ENCODE measurements at places on chromosomes 3 and 15.
A peak's percentile ranks its signal among the peaks of the same experiment; 100 is the strongest.

- DNase-seq: no peak
Measured at GRCh38 chr3:115245438-115245837, 98.3 kb upstream of the ZBTB20 start.

- no peak for DNase-seq
Measured at GRCh38 chr3:143330296-143330868, 210.8 kb downstream of the CHST2 start.

DNA sequence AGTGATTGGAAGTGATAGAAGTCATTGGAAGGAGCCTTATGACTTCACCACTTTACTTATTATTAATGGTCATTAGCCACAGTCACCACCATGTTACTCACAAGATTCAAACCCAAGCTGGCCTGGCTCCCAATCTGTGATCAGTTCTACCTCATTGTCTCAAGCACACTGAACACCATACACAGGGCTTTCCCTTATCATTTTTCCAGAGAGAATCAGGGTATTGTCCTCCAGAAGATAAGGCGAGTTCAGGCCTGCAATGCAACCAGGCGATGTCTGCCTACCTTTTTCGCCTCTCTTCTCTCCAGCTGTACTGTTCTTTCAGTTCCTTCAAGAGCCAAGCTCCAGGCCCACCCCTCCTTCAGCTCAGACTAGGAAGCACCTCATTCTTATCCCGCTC lies 24.9 kb downstream of the EMC7 start:
- DNase-seq: no peak

DNA sequence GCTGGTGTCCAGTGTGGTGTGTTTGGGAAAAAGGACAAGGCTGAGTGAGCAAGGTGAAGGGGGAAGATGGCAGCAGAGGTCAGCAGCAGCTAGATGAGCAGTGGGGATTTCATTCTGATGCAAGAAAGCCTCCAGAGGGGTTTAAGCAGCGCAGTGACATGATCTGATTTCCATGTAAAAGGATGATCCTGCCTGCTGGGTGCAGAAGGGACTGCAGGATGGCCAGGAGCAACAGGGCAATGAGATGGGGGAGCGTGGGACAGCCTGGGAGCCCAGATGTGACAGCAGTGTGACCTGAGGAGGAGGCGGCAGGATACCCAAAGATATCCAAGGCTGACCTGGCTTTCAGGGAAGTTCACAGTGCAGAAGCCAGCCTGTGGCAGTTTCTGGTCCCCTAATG lies 6.1 kb downstream of the WNT7A start:
- DNase-seq: no peak

DNA sequence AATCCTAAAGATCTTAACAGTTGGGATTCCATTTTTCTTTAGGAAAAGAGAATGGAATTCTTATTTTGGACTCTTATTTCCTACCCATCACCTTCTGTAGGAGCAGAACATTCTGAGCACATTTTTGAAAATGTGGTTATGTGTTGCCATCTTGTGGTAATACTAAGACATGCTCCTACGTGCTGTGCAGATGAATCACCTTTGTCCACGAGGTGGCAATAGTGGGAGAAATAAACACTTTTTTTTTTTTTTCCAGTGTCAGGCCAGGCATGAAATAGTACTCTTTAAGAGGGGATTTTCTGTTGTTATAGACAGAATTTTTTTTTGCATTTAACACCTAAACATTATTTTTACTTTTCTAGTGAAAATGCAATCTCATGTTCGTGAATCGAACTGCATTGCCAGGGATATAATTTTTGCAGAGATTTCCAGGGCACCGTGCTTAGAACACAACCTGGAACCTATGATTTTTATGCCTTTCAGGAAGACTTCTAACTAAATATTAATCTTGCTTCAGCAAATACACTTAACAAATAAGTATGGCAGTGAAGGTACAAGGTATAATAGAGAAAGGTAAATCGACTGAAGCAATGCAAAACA lies 196.6 kb downstream of the GAP43 start:
- peak; percentile 79 for DNase-seq

GRCh38 chr15:69131362-69132220 lies 28.8 kb upstream of the GLCE start:
- DNase-seq: no peak

- DNase-seq: no peak
Measured at GRCh38 chr3:138051947-138052802, 42.2 kb downstream of the CLDN18 start.

DNA sequence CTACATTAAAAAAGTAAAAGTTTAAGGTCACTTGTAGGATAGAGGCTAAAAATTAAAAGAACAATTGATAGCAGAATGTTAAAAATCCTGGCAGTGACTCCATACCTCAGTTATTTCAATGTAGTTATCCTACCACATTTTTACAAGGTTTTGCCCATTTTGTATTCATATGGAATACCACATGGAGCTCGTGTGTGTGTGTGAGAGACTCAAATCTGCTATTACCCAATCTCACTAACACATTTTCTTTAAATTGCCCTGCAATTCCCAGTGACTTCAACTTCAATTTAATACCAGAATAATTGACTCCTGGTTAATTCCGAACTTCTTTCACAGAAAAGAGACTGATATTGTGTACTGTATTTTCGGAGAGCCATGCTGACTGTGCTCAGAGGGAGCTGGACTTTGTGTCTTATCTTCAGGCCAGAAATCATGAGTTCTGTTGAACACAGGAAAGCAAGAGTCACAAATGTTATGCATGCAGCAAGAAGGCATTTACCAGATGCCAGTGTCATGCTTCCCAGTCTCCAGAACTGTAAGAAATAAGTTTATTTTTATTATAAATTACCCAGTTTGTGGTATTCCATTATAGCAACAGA lies 529.0 kb upstream of the NECTIN3 start:
- DNase-seq: no peak

DNA sequence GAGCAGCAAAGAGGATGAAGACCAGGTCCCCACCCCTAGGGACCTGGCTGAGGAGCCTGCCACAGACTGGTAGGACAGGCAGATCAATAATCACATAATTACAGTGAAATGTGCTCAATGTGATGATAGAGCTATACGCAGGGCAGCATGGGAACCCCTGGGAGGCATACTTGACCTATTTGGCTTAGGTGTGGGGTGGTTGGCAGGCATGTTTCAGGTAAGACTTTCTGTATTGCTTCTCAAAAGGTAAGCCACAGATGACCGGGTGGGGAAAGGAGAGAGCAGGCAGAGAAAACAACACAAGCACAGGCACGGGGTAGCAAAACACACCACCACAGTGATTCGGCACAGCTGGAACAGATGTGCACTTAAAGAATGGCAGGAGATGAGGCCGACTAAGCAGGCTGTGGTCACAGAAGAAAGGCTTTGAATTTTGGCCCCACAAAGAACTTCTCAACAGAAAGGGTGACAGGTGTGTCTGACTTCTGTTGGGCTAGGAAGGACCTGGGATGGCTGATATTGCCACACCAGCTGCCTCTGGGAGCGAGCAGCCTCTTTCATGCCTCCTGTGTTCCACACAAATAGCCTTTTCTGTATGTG lies 64.1 kb downstream of the ABCC5 start:
- no peak for DNase-seq

GRCh38 chr3:115932807-115933206 lies 309.5 kb downstream of the GAP43 start:
- DNase-seq: no peak

Data from forelimb muscle (tissue), 1 donor.